HS-27A (cell line): ENCODE measurements at places on chromosomes 12 and 14.

DNA sequence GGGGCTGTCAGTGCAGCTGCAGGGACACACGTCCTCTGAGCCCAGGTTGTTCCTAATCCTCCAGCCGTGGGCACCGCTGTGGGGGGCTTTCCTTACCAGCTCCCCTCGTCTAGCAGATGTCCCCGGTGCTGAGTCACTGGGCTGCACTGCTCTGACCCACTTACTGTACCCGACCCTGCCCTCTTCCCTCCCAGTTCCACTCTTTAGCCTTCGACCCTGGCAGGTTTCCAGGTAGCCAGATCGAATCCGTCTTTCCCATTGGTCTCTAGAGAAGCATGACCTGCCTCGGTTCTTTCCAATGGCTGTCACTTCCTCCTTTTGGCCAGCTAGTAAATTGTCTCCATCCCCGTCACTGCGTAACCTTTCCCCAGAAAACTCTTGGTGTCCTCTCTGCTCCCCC lies 48.4 kb downstream of the ELK3 start:
- DNase-seq: no peak

DNA sequence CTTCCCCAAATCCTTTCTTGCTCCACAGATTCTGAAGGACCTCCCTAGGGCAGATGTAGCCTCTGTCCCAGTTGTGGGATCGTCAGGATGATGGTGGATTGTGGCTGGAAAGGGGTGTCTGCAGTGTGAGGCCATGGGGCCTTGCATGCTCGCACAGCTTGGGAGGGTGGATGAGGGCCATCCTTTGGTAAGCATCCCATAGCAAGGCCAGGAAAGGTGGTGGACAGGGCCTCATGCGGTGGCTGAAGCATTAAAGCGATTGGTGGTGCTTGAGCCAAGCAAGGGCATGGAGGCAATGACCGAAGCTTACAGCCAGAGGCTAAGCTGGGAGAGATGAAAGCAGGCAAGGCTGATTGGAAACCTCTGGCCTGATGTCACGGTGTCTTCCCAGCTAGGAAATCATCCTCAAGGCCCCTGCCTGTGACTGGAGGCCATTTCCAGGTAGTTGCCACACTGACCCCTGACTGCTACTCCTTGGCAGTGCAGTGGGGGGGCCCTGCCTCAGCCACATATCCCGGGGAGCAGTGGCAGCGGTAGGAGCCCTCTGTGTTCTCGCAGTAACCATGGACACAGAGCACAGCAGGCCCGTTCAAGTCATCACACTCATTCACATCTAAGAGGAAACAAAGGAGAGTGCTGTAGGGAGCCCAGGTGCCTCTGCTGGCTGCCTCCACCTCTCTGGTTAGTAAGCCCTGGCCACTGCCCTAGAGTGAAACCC lies 7.0 kb downstream of the ISCA2 start:
- DNase-seq: no peak

- DNase-seq: peak; percentile 80
Measured at GRCh38 chr12:27277846-27278260, 33.8 kb downstream of the STK38L start.

- no peak for DNase-seq
Measured at GRCh38 chr14:28344381-28344780, 422.2 kb upstream of the FOXG1 start.

- no peak for DNase-seq
Measured at GRCh38 chr12:91882910-91883309, 262.7 kb downstream of the BTG1 start.

- DNase-seq: peak; percentile 62
Measured at GRCh38 chr14:53409969-53410368, 256.8 kb upstream of the DDHD1 start.

GRCh38 chr12:17666641-17667324 lies 423.2 kb downstream of the RERGL start:
- DNase-seq: no peak

- DNase-seq: no peak
Measured at GRCh38 chr12:122045262-122045661, 23.6 kb downstream of the BCL7A start.

DNA sequence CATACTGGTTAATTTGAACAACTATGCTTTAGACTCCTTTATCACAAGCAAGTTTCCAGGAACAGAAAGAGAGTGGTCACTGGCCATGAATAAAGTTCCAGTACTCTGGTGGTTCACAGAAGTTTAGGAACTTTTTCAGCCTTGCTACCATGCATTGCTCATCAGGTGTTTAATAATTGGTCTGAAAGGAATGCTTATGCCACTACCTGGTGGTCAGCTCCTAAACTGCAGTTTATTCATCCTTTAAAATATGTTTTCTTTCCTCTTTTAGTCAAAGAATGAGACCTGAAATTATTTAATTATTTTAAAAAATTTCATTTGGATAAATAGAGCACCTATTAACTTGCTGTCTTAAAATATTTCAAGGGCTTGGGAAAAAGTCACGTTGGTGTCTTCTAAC lies 260.1 kb upstream of the OR4E1 start:
- no peak for DNase-seq

GRCh38 chr14:79161571-79161970 lies 991.4 kb downstream of the NRXN3 start:
- no peak for DNase-seq

DNA sequence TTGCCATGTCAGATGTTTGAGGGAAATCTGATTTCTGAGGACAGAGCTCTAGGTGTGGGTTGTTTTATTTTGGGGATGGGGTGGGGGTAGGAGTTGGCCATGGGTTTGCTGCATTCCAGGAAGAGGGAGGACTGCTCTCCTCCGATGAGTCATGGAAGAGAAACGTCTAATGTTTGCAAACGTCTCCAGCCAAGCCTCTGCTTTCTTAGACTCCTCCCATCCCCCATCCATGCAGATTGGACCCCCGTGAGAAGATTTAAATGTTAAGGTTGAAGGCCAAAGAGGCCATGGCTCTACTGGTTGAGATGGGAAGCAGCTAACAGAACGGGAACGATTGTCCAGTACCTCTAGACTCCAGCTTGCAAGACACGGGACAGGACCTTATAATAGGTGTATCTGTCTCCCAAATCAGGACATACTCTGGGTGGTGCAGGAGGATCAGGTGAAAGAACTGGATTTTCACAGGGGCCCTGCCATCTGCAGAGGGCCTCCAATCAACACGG lies 11.4 kb upstream of the ATP2A2 start:
- peak; percentile 77 for DNase-seq

GRCh38 chr14:56195223-56195622 lies 77.0 kb downstream of the PELI2 start:
- no peak for DNase-seq
